ENCODE measurements at places on chromosomes 16 and 17.

DNA sequence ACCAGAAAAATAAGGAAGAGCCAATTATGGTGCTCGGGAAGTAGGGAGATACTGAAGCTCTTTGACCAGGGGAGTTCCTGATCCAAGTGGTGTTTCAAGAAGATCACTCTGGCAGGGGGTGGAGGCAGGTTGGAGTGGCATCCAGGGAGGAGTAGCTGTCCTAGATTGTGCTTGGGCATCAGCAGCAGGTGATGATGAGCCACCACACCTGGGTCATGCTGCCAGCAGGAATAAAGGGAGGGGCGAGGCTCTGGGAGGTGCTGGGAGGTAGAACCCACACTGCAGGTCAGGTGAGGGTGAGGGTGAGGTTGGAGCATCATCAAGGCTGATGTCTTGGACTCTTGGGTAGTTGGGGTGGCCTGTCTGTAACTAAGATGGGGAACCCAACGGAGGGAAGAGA, 35.4 kb upstream of the ADGRG1 start:
- no peak for DNase-seq

DNA sequence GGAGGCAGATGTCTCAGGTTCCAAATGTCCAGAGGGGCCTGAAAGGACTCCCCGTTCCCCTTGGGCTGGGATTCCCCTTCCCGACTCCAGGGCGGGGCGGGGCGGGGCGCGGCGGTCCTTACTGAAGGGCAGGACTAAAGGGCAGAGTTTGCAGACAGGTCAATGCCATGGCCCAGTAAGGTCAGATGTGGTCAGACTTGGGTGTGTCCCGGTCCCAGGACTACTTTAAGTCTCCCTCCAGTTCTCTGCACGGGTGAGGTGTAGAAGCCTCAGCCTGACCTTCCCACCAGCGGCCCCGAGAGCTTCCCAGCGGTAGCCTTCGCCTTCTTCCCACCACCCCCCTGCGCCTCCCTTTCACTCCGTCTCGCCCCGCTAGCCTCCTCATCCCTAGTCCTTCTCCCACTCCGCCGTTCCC, 532 bp downstream of the KDM6B start:
- no peak for DNase-seq

DNA sequence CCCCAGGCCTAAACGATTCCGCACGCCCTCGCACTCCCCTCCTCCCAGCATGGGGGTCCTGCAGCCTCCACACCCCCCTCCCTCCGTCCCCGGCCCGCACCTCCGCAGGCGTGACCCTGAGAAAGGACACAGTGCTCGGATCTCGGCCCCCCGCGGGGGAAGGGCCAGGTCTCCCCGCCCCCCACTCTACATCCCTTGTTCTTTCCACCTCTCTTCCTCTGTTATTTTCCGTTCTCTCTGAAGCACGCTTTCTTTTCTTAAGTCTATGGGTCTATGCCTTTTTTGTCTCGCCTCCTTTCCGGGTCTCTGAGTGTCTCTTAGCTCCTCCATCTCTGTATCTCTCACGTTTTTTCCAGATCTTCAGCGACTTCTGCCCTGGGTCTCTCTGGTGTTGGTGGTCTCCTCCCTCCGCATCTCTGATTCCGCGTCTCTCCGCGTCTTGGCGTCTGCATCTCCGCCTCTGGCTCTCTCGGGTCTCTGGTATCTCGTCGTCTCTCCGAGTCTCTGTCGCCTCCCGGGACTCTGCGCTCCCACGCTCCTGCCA, 2.1 kb upstream of the HES7 start:
- DNase-seq: no peak

- DNase-seq: no peak
Observed at GRCh38 chr17:7767405-7768021, 50.0 kb downstream of the DNAH2 start.

DNA sequence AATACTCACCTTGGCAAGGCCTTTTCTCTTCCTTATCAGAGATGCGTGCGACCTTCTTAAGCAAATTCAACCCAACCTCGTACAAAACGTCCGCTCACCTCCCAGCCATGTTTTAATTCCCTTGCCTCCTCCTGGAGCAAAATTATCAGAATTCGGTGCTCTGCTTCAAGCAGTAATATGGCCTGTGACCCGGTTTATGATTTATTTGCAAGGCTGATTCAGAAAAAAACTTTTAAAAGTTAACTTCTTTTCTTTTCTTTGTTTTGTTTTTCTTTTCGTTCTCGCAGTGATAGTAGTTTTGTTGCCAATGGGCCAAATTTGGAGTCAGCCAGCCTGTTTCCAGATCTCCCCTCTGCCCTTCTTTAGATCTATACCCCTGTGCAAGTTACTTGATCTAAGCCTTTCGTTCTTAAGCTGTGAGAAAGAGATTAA, at the start of gene PHLPP2:
Gene PHLPP2 (minus strand): TSS at position 382 of the 432 bp plus-strand sequence. CDS start 9,906 bp downstream, outside the sequence.
- DNase-seq: no peak

GRCh38 chr16:58187092-58187491, 10.8 kb downstream of the CSNK2A2 start:
- no peak for DNase-seq

GRCh38 chr17:76137001-76137350, 4.1 kb downstream of the FOXJ1 start:
- DNase-seq: no peak

DNA sequence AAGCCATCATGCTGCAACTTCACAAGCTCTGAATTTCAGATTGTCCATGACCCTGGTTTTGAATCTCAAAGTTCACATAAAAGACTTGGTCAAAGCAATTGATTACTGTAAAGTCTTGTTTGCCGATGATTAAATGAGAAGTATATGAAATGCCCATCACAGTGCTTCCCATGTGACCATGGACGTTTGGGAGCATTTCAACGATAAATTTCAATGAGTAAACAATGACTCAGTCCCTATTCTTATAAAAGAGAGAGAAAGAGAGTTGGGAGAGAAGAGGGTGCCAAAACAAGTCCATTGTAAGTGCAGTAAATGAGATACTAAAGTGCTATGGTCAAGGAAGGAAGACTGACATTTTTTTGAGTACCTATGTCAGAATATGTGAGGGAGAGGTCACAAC, 276.9 kb downstream of the SOX9 start:
- no peak for DNase-seq

DNA sequence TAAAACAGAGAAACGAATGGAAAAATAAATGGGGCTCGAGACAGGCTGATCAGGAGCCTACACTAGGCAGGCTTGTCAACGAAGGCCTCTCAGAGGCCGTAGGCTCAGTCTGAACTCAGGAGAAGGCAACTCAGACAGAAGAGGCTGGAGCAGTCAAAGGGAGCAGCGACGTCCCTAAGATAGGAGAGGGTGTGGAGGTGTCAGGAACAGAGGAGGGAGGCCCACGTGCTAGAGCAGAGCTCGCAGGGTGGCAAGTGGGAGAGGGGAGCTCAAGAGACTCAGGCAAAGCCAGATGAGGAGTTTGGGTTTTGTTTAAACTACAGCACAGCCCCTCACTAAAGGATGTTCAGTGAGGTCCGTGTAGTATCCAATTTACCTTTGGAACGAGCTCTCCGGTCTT, 32.7 kb downstream of the LRRC75A start:
- DNase-seq: no peak

GRCh38 chr17:42246515-42246914, 29.7 kb downstream of the STAT5B start:
- no peak for DNase-seq

DNA sequence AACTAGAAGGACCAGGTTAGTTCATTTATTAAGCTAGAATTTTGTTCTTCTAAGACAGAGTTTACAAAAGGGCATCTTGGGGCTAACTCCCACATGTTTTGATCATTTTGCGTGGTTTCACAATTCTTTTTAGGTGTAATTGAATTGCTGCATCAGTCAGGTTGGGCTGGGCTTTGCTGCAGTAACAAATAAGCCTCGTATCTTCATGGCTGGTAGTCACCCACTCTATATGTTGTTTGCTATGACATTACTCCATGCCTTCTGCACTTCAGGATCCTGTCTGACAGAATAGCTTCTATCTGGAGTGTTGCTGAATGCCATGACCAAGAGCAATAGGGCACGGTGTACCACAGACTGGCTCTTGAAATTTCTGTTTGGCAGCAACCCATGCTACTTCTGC, 10.6 kb upstream of the IRX3 start:
- DNase-seq: no peak

GRCh38 chr17:81030741-81031565, 4.0 kb upstream of the BAIAP2 start:
- no peak for DNase-seq

DNA sequence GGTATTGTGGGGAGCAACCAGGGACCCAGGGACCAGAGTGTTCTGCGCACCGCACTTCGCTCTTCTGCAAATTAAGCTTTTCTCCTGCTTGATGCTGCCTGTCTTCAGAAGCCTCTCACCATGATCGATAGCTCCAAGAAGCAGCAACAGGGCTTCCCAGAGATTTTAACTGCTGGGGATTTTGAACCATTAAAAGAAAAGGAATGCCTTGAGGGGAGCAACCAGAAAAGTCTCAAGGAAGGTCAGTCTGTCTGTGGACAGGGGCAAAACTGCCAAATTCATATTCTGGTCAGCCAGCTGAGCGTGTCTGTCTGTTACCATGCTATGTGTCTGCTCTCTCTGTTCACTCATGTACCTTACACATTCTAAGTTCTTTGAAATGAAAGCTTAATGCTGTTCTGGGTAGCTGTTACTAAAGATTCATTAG, 115.7 kb downstream of the MRTFB start:
- no peak for DNase-seq

- DNase-seq: no peak
Observed at GRCh38 chr16:73329358-73330286, 281.7 kb upstream of the ZFHX3 start.

DNA sequence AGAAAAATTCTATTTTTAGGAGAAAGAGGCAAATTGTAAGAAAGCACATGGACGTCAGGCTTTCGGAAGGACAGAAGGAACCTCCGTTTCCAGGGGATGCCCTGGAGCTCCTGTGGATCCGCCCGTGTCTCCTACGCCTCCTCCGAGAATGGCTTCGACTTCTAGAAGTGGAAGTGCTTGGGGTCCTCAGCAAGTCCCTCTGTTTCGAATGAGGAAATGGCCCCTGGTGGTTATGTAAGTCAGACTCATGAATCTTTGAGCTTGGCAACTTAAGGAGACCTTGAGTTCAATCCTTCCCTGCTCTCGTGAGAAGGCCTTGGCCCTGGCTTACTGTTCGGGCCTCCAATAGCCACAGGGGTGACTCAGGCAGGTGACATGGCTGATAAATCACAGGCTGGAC, 38.9 kb downstream of the COX4I1 start:
- no peak for DNase-seq

- DNase-seq: no peak
Observed at GRCh38 chr17:62032480-62032879, 32.6 kb downstream of the MED13 start.

DNA sequence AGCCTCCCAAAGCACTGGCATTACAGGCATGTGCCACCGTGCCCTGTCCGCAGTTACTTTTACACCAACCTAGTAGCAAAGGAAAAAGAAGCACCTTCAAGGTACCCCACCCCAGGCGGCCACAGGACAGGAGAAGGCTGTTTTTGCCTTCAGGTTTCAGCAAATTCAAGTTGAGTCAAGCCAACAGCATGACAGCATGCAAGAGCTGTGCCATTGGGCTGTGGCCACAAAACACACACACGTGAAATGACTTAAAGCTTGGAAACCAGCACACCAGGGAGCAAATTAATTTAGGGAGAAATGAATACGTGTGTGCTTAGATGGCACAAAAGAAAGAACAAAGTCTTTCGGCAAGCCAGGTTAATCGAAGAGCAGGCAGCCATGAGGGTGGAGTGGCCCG, 39.7 kb downstream of the ERCC4 start:
- no peak for DNase-seq

- DNase-seq: no peak
Observed at GRCh38 chr17:39683295-39683939, 4.4 kb downstream of the PGAP3 start.

DNA sequence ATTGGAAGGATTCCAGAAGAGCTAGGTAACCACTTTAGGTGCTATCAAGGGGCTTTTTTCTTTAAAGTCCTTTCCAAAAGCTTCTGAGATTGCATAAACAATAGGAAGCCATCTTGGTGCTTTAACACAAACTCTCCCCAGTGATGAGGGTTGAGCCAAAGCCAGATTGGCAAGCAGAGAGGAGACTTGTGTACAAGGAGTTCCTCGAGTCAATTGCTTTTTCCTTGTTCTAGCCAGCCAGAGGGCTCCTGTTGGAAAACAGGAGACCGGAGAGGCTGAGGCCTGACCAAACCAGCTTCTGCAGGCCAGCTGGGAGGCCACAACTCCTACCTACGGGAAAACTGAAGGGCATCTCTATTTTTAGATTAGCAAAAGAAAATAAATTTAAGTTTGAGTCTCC, 46.5 kb downstream of the MAPT start:
- DNase-seq: no peak

- no peak for DNase-seq
Observed at GRCh38 chr16:20485408-20485807, 34.1 kb downstream of the ACSM2A start.

DNA sequence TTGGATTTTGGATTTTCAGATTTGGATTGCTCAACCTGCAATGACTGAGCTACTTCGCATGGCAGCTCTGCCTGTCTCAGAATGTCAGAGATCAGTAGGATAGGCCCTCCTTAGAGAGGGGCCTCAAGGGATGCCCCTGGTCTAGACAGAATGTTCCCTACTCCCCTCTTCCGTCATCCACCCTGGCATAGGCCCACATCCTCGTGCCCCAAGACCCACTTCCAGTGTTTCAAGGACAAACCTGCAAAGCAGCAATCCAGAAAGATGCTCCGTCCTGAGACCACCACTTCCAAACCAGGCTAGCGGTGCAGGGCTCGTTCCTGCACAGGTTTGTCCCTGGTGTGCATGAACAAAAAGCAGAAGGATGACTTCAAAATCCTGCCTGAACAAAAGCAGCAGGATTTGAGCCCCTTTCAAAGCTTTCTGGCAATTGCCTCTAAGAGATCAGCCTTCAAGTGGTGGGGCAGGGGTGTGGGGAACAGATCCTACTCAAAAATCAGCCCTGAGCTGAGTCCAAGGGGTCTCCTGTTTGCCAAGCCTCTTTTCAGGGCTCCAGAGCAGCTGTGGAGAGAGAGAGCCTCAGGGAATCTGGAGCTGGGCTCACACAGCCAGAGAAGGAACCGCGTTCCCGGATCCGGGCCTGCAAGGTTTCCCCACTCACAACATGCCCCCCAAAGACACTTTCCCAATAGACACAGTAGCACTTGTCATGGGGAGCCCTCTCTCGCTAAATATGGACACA, 121.1 kb downstream of the SOCS1 start:
- no peak for DNase-seq

DNA sequence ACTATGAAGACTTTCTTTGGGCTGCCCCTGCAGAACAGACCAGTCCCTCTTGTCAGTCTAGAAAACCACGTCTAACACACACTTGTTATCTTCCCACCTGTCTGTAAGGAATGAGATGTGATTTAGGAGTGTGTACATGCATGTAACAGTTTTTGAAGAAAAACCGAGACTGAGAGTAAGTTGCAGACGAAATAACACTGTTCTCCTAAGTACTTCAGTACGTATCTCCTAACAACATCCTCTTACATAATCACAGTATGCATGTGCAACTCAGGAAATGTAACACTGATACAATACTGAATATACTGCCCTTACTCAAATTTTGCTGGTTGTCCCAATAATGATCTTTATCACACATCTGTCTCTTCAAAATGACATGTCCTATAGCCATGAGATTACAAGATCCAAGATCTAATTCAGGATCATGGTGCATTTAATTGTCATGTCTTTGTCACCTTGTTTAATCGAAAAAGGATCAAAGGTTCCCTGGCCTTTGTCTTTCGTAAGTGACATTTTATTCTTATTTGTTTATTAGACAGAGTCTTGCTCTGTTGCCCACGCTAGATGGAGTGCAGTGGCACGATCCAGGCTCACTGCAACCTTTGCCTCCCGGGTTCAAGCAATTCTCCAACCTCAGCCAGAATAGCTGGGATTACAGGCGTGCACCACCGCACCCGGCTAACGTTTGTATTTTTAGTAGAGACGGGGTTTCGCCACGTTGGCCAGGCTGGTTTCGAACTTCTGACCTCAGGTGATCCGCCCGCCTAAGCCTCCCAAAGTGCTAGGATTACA, 25.6 kb downstream of the CREBBP start:
- DNase-seq: no peak
